CD4-positive, CD25-positive, alpha-beta regulatory T cell (primary cell): ENCODE measurements at places on chromosomes 16 and 17.
A peak's percentile ranks its signal among the peaks of the same experiment; 100 is the strongest.

DNA sequence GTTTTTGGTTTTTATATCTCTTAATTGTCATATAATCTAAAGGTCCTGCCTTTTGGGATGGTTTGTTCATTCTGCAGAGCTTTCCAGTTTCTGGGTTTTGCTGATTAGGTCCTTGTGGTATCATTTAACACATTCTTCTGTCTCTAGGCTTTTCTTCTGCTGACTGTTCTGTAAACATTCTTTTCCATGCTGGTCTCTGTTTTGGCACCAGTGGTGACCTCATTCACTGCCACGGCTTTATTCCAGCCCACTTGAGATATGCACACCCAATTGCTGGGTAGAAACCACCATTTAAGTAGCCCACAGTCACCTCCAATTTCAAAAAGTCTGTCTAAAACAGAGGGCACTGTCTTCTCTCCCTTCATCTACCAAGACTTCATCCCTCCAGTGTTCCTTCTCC, 31.1 kb upstream of the COX10 start:
- DNase-seq = peak; percentile 20

GRCh38 chr16:81923296-81923695, 88.0 kb downstream of the SDR42E1 start:
- no peak for DNase-seq

- DNase-seq = no peak
Measured at GRCh38 chr16:11359370-11359769, 14.1 kb downstream of the RMI2 start.

DNA sequence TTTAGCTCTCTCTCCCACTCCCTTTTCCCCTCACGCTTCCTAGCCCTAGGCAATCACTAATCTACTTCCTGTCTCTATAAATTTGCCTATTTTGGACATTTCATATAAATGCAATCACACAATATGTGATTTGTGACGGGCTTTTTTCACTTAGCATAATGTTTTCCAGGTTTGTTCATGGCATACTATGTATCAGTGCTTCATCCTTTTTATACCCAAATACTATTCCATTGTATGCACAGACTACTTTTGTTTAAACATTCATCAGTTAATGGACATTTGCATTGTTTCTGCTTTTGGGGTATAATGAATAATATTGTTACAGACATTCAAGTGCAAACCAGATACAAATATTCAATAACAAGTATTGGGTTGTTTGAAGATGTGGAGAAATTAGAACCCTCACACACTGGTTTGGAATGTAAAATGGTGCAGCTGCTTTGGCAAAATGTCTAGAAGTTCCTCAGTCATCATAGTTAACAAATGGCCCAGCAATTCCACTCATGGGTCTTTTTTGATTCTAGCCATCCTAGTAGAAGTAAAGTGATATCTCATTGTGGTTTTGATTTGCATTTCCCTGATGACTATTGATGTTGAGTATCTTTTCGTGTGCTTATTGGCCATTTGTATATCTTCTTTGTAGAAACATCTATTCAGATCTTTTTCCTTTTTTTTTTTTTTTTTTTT, 67.7 kb downstream of the TBX4 start:
- no peak for DNase-seq

- DNase-seq = no peak
Measured at GRCh38 chr16:79714440-79714839, 113.9 kb upstream of the MAF start.
